ENCODE measurements at places on chromosomes 12 and 14.

DNA sequence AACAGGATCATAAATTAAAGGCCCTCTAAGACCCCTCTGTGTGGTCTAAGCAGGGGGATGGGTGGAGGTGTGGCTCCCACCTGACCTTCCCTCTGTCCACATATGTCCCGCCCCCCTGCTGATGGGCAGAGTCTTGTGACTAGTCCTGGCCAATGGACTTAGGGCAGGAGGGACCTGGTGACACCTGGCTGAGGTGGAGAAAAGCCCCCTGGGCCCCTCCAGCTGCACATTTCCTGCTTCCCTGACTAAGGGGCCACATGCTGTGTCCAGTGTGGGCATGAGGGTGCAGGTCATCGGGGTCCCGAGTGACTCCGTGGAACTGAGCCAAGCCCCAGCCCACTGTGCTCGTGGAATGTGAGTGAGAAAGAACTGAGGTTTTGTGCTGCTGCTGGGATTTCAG, 254.7 kb downstream of the ADGRD1 start:
- no peak for DNase-seq

GRCh38 chr14:50967103-50967502, 22.8 kb upstream of the PYGL start:
- no peak for DNase-seq

DNA sequence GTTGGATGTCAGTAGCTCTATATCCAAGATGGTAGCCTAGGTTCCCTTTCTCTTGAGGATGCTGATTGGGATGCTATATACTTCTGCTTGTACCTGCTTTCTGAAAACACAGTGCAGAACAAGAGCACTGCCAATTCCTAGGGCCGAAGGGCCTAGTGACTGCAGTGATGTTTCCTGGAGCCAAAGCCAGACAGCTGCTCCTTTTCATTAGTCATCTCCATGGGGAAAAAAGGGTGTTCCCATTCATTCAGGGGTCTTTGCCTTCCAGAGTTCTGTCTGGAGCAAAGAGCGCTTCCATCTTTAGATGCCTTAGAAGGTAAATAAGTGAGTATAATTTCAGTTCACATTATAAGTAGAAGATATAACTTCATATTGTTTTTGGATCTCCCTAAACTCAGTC, 85.5 kb downstream of the PTPRB start:
- no peak for DNase-seq

DNA sequence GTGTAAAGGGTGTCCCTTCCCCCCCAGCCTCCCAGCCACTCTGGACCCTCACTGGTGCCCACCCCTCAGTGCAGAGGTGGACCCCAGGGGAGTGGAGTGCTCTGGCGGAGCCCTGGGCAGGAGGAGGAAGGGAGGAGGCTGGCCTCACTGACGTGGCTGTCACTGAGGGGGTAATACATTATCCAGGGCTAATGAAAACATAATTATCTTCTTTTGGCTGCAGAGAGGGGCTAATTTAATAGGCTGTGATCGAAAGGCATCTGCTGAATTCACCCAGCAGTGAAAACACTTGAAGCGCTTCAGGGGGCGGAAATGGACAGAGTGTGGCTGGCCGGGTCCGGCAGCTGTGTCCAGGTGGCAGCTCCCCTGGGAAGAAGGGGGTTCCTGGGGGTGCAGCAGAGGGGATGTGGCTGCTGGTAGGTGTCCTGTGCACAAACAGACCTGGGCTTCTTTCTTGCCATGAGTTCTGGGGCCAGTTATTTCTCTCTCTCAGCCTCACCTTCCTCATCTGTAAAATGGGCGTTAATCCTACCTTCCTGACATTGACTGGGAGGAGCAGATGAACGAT, 3.7 kb upstream of the NOS1 start:
- DNase-seq = no peak

- DNase-seq = no peak
Measured at GRCh38 chr12:66132408-66132807, 1.9 kb upstream of the LLPH start.

- no peak for DNase-seq
Measured at GRCh38 chr14:77541905-77542304, 43.3 kb upstream of the ISM2 start.
